Endothelial cell (in vitro differentiated cells): ENCODE measurements at places on chromosomes 12 and 14. TPM values are rescaled to one million over a fixed set of nuclear protein-coding genes. Genes with fewer than 3 reads are reported as not detected.

PRIMA1 gene
- 0.08 TPM for total RNA-seq

OR2AP1 gene
- total RNA-seq: not detected

MMP19 gene
- 0.15 TPM for total RNA-seq

GZMB gene
- total RNA-seq: not detected

PRB2 gene
- not detected for total RNA-seq

GRCh38 chr14:92934196-92935085 is 11.5 kb downstream of the CHGA start:
- DNase-seq: no peak

GRCh38 chr12:113154351-113154973 is 4.9 kb downstream of the CFAP73 start:
- peak; percentile 53 for DNase-seq

- no peak for DNase-seq
These were observed 362.2 kb upstream of the SFSWAP start for GRCh38 chr12:131348646-131349045.

GRCh38 chr12:12716151-12716792 is 896 bp upstream of the CDKN1B start:
- no peak for DNase-seq

DNA sequence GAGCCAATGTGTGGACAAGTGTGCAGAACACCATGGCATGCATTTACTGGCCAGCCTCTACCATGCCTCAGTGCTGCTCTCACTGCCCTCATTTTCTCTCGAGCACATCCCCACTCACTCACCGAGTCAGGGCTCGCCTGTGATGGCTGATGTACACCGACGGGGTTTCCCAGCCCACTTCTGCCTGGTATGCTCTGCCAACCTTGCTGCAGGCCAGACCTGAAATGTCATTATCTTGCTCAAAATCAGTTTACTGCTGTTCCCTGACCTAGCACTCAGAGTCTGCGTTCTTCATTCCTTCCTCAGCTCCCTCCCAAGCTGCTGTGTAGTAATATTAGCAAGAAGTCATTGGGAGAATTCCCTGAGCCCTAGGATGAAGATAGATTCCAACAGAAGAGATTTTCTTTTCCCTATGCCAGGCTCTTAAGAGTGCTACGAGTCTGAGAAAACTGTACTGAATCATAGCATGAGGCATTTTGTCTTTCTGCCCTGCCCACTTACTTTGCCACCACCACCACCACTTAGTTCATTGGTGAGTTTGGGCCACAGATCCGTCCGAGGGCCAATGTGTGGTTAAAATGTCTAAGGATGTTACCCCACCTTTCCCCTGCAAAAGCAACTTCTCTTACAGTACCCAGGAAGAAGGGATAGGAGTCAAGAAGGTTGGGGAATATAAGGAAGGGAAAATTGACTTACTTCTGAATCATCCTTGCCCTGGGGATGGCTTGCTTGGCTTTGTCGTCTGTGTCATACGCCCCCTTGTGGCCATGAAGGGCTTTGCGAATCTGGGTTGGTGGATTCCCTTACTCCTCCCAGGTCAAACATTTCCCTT is 51.0 kb downstream of the BMAL2 start:
- peak; percentile 78 for DNase-seq

GRCh38 chr14:28758253-28758884 is 8.2 kb upstream of the FOXG1 start:
- no peak for DNase-seq

DNA sequence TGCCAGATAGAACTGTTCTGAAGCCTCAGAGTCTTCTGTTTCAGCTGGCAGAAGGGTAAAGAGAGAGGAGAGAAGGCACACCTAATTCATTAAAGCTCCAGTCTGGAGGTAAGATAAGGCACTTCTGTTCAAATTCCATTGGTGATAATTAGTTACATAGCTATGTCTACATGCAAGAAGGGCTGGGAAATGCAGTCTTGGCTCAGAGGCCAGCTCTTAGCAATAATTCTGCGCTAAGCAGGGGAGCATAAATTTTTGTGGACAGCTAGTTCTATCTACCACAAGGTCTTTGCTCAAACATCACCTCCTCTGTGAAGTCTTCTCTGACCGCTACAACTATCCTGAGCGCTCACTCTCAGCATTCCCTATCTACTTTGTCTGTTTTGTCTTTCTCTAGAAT is 14.3 kb upstream of the E2F7 start:
- DNase-seq: no peak

DNA sequence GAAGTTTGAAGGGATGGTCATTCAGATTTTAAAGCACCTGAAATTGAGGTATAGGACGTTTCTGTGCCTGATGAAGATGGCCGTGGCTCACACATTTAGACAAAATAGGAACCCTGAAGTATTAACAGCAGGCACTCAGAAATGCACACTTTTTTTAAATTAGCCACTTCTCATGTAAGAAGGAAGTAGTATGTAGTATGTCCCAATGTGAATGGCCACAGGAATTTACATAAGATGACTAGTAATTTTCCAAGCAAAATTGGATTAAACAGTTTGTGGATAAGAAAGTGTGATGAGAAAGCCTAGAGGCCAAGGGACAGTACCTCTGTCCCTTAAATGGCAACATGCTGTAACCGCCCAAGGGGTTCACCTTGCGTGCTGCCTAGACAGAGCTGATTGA is 1.8 kb upstream of the MIS18BP1 start:
- no peak for DNase-seq
